Glutamatergic neuron (in vitro differentiated cells): ENCODE measurements at places on chromosomes 16 and 17. TPM values are rescaled to one million over a fixed set of nuclear protein-coding genes. Genes with fewer than 3 reads are reported as not detected.

ST6GALNAC2 gene
- total RNA-seq = 0.32 TPM

PYCARD gene
- total RNA-seq = 0.71 TPM

EVPLL gene
- not detected for total RNA-seq

RTN4RL1 gene
- 50.3 TPM for total RNA-seq

OR2C1 gene
- not detected for total RNA-seq

SUPT4H1 gene
- total RNA-seq = 82.1 TPM

OTOA gene
- not detected for total RNA-seq

NUPR1 gene
- total RNA-seq = not detected

SLC52A1 gene
- not detected for total RNA-seq

MT1M gene
- not detected for total RNA-seq

DOC2A gene
- 4.2 TPM for total RNA-seq

MYOCD gene
- total RNA-seq = not detected

FADS6 gene
- not detected for total RNA-seq

SPNS1 gene
- total RNA-seq = 50.6 TPM

PRCD gene
- 1.4 TPM for total RNA-seq

LRRC46 gene
- 1.3 TPM for total RNA-seq

RNF227 gene
- 0.49 TPM for total RNA-seq

IGF2BP1 gene
- 260 TPM for total RNA-seq
